ENCODE measurements at places on chromosomes 6 and 20. TPM values are rescaled to one million over a fixed set of nuclear protein-coding genes. Genes with fewer than 3 reads are reported as not detected.

SRSF12 gene
- 0.45 TPM for polyA plus RNA-seq

BACH2 gene
- polyA plus RNA-seq: 0.52 TPM

POM121L2 gene
- not detected for polyA plus RNA-seq

METTL24 gene
- 2.9 TPM for polyA plus RNA-seq

SLC22A7 gene
- polyA plus RNA-seq: not detected

HLA-B gene
- 723 TPM for polyA plus RNA-seq

ZSCAN31 gene
- polyA plus RNA-seq: 3.0 TPM

HRH3 gene
- polyA plus RNA-seq: 0.10 TPM

SLC44A4 gene
- 6.2 TPM for polyA plus RNA-seq

OPN5 gene
- not detected for polyA plus RNA-seq

BPI gene
- 0.21 TPM for polyA plus RNA-seq

KCNK5 gene
- 1.0 TPM for polyA plus RNA-seq

ID4 gene
- 86.0 TPM for polyA plus RNA-seq

TTBK1 gene
- 0.01 TPM for polyA plus RNA-seq

RBL1 gene
- polyA plus RNA-seq: 1.3 TPM

GABRR1 gene
- not detected for polyA plus RNA-seq

TFAP2D gene
- polyA plus RNA-seq: 0.22 TPM

SLC24A3 gene
- 6.5 TPM for polyA plus RNA-seq
